Midbrain (tissue), 1 donor: ENCODE measurements at places on chromosomes 4 and X.

GRCh38 chrX:49876750-49877149 lies 2.5 kb upstream of the USP27X start:
- peak; percentile 50 for DNase-seq

DNA sequence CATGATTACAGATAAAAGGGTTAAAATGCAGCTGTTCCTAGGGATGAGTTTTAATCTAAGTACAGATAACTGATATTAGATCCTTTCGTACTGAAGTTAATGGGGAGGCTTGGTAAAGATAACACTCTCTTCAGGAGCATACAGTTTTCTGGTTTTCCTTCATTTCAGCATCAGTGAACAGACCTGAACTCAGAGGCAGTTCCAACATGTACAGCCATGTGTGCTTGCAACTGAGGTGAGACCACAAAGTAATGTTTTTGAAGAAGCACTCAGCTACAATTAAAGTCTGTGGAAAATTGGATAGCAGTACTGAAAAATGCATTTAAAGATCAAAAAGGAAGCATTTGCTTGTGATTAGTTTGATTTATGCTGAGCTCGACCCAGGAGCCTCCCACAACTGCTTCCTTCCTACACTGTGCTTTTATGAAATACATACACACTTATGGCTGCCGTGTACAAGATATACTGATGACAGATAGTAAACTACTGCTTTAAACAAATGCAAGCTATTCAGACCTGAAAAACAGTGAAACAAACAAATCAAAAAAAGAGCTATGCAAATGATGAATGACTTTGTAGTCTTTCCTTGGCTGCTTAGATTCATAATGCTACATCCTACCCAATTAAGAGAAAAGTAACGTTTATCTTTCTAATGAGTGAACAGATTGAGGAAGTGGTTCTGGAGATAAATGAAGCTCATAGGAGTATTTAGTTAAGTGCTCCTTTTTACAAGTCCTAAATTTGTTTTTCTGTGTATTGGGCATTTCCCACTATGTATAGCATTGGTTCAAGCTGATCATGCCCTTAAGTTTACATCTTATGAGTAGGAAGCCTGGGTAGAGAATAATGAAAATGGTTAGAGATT lies 68.4 kb downstream of the PDLIM5 start:
- DNase-seq: no peak

- DNase-seq: no peak
These were observed 26.1 kb downstream of the COQ2 start for GRCh38 chr4:83258461-83258860.

- no peak for DNase-seq
These were observed 2.3 kb upstream of the AMBN start for GRCh38 chr4:70589785-70590184.

- no peak for DNase-seq
These were observed 99.8 kb downstream of the LARP7 start for GRCh38 chr4:112736718-112737135.

- DNase-seq: no peak
These were observed 94.8 kb upstream of the CENPE start for GRCh38 chr4:103292959-103293358.

DNA sequence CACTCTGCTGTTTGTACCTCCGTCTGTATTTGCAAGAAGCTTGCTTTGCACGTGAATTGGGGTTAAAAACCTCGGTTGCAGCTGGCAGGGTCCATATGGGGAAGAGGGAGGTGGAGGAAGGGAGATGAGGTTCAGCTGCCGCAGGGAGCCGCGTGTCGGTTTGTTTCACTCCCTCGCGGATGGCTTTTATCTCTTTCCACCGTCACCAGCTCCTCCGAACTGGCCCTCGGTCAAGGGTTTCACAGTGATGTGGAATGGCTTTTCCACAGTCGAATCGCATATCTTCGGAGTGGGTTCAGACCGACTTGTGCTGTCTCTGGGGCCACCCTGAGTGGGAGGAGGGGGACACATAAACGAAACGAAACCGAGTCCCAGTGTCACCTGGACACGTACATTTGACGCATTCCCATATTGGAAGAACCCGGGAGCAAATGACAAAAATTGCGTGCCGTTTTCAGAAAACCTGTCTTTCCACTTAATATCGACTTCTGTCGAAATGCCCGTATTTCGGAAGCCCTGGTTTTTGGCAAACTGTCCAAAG lies 929 bp downstream of the ZBTB33 start:
- DNase-seq: no peak

GRCh38 chr4:11421116-11421515 lies 7.6 kb downstream of the HS3ST1 start:
- DNase-seq: no peak

DNA sequence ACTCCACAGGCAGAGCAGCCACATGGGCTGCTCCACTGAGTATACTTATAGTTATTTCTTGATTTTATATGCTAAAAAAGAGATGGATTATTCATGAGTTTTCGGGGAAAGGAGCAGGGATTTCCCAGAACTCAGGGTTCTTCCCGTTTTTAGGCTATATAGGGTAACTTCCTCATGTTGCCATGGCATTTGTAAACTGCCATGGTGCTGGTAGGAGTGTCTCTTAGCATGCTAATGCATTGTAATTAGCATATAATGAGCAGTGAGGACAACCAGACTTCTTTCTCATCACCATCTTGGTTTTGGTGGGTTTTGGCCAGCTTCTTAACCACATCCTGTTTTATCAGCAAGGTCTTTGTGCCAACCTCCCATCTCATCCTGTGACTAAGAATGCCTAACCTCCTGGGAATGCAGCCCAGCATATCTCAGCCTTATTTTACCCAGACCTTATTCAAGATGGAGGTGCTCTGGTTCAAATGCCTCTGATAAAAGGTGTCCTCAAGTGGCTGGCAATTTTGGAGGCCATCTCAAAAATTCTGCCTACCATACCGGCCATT lies 213.0 kb upstream of the VEGFC start:
- no peak for DNase-seq

- no peak for DNase-seq
These were observed 51.7 kb upstream of the ATP8A1 start for GRCh38 chr4:42708625-42709024.

DNA sequence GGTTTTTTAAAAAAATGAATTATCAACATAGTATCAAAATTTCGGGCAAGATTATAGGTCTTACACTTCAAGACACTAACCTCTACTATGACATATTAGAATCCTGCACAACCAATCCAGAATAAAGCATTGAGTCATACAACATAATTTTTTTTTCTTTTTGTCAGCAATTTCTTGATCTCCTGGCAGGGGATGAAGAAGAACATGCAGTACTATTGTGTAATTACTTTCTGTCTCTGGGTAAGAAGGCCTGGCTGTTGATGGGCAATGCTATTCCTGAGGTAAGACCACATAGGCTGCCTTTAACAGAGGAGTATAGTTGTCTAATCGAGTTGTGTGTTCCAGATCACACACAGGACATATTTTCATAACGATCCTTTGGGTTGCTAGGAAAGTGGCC lies 67.5 kb downstream of the FBXL5 start:
- DNase-seq: no peak

GRCh38 chrX:140918398-140919038 lies 83.9 kb upstream of the SPANXB1 start:
- DNase-seq: peak; percentile 42

- no peak for DNase-seq
These were observed 193.6 kb downstream of the SOWAHB start for GRCh38 chr4:76704133-76704881.

GRCh38 chrX:6460893-6461490 lies 73.9 kb downstream of the VCX3A start:
- DNase-seq: no peak

GRCh38 chr4:143626134-143626911 lies 74.2 kb downstream of the FREM3 start:
- DNase-seq: no peak

DNA sequence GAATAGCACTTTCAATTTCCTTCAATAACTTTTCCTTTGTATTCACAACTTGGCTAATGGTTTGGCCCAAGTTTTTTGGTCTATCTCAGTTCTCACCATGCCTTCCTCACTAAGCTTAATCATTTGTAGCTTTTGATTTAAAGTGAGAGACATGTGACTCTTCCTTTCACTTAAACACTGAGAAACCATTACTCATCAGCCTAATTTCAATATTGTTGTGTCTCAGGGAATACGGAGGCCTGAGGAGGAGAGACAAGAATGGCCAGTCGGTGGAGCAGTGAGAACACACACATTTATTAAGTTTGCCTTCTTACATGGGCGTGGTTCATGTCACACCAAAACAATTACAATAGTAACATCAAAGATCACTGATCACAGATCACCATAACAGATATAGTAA lies 56.7 kb downstream of the TSPAN5 start:
- no peak for DNase-seq

GRCh38 chrX:10744007-10744406 lies 123.6 kb upstream of the MID1 start:
- no peak for DNase-seq

GRCh38 chr4:14908635-14909034 lies 93.6 kb upstream of the CPEB2 start:
- no peak for DNase-seq

DNA sequence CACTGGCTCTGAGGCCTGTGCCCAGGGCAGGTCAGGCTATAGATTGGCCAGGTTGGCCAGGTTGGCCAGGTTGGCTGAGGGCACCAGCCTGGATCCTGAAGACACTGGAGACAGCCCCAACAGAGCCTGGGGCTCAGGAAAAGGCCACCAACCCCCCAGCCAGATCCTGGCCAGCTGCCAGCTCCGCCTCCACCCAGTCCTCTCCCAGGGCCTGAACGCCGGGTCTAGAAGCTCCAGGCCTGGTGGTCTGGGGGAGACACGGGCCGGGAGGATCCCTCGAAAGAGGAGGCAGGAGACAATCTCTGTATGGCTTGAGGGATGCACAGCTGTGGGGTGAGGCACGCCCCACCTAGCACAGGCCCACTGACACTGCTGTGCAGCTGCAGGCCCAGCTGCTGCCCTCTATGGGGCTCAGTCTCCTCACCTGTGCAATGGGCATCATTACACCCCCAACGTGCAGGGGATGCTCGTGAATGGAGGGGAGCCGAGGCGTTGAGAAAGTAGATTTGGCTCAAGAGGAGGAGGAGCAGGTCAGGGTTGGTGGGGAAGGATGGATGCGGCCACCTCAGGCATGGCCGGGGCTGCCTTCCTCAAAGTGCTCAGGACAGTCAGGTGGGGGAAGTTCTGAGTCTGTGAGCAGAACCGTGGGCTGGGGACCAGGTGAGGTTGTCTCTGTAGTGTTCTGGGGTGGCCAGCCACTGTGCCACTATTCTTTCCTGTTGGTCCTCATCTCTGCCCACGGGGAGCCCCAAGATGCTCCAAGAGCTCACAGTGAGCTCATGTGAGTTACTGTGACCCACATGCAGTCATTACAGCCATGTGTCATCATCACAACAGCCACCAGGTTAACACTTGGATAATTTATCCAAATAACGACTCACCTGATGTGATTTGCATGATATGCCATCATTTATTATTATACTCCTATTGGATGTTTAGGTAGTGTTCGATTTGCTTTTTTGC lies 10.8 kb upstream of the GAGE10 start:
- DNase-seq: no peak

- DNase-seq: no peak
These were observed 158.8 kb downstream of the RBM46 start for GRCh38 chr4:154939851-154940250.

- no peak for DNase-seq
These were observed 47.1 kb downstream of the HTT start for GRCh38 chr4:3121596-3121995.

DNA sequence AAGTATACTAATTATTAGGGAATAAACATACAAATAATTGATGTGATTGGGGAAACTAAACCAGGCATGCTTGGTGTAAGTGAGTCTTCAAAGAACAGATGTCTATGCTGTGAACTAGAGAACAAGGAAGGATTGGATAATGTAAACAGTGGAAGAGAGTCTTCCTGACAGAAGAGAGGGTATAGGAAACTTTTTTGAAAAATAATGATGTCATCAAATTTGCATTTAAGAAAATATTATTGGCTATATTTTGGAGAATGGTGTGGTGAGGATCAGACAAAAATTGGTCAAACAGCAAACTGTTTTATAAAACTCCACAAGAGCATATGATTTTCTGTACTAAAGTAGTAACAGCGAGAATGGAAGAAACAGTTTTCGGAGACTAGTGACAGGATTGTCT lies 537.7 kb downstream of the TRAM1L1 start:
- no peak for DNase-seq

- DNase-seq: no peak
These were observed 370.9 kb upstream of the SMIM31 start for GRCh38 chr4:164383058-164383357.

GRCh38 chr4:174749091-174749490 lies 80.0 kb downstream of the GLRA3 start:
- DNase-seq: no peak

DNA sequence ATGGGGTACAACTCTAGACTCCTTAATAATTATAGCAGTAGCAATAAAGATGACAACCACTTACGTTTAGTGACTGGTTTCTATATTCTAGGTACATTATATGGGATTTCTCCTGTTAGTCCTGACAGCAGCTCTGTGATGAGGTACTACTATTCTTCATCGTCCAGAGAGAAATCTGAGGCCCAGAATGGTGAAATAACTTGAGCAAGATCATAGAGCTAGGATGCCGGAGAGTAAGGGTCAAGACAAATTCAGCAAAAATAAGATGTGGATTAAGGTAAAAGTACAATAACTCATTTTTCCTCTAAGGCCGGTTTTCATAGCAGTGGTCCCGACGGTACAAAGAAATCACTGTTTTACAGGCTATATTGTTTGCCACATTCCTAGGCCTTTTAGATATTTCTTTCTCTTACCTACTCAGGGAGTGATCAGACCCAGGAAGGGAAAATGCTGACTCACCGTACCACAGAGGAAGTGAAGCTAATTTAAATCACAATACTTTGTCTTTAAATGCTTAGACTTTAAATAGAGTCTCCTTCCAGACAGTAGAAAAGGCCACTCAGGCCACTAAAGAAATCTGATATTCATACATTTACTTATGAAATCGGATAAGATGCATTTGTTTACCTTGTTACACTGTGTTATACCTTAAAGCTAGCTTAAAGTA lies 2023.0 kb upstream of the AGA start:
- no peak for DNase-seq

DNA sequence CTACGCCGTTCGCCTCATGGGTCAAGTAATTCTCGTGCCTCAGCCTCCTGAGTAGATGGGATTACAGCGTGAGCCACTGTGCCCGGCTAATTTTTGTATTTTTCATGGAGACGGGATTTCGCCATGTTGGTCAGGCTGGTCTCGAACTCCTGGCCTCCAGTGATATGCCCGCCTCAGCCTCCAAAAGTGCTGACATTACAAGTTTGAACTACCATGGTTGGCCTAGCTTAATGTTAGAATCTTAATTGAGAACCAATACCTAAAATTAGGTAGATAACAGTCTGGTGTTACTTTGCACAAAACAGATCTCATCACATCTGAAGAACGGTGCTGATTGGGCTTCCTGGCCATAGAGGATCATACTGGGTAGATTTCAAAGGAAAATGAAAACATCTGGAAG lies 184.9 kb downstream of the VEGFC start:
- DNase-seq: no peak

- DNase-seq: no peak
These were observed 59.1 kb downstream of the ANXA3 start for GRCh38 chr4:78610546-78611214.

GRCh38 chr4:89398644-89399043 lies 91.0 kb upstream of the GPRIN3 start:
- DNase-seq: no peak
